NCI-H774 (cell line): ENCODE measurements at places on chromosomes 1 and 21.
A peak's percentile ranks its signal among the peaks of the same experiment; 100 is the strongest.

- DNase-seq, result no peak
Observed at GRCh38 chr1:13588946-13589796, 5.5 kb downstream of the PDPN start.

- no peak for DNase-seq
Observed at GRCh38 chr1:13759072-13759471, 59.1 kb downstream of the PRDM2 start.

DNA sequence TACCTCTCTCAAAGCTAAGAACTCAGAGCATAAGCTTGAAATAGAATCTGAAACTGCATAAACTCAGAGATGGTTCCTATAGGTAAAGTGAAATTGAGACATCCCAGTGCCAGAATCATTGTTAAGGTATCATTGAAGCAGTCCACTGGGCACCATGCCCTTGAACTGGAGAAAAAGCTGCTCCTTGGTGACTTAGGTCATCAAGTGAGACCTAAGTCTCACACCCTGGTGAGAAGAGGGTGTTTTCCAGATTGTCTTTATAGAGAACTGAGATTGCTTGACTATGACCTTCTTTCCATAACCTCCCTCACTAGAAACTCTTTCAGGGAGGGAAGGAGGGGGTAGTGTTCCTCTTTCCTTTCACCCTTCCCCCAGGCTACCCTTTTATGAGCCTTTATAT, 9.4 kb upstream of the ATP6V1G3 start:
- no peak for DNase-seq

- DNase-seq, result no peak
Observed at GRCh38 chr1:70671006-70671405, 259.9 kb downstream of the CTH start.

- no peak for DNase-seq
Observed at GRCh38 chr1:226945858-226946245, 5.8 kb downstream of the COQ8A start.

GRCh38 chr21:35996217-35996616, 64.1 kb downstream of the SETD4 start:
- DNase-seq, result no peak

GRCh38 chr1:228013131-228013934, 6.5 kb downstream of the WNT3A start:
- no peak for DNase-seq

- no peak for DNase-seq
Observed at GRCh38 chr1:52559875-52560274, 7.0 kb upstream of the TUT4 start.

DNA sequence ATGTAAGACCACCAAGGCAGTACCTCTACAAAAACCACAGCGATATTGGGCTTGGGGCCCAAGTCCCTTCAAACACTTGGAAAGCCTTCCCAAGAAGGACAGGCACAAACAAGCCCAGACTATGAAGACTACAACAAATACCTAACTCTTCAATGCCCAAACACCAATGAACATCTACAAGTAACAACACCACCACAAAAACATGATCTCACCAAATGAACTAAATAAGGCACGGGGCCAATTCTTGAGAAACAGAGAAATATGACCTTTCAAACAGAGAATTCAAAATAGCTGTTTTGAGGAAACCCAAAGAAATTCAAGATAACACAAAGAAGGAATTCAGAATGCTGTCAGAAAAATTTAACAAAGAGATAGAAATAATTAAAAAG, 86.8 kb downstream of the COL24A1 start:
- DNase-seq, result no peak

GRCh38 chr1:100483230-100483629, 54.7 kb upstream of the GPR88 start:
- no peak for DNase-seq

DNA sequence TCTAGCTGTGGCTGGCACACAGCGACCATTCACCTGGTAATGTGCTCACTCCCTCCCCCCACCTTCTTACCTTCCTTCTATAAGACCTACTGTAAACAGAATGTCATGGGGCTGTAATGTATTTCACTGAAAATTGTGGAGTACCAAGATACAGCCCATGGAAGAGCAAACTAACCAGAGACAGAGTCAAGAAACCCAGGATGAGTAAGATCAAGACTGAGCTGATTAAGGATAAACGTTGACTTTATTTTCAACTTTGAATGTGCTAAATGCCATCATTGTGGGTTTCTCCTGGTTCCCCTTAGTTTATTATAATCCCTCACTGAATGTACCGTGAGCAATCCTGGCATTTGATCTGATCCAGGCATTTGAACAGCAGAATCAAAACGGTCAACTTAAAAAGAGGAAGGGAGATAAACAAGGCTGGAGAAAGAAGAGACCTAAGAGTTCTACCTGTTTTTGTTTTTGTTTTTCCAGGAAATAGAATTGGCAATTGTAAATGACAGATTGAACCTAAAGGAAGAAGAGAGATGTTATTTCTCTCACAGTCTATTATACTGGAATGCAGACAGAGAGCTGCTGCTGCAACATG, 16.1 kb upstream of the ATP1B1 start:
- DNase-seq, result no peak

GRCh38 chr21:41302976-41303375, 13.6 kb upstream of the FAM3B start:
- no peak for DNase-seq

- DNase-seq, result no peak
Observed at GRCh38 chr1:165895451-165895871, 68.0 kb downstream of the UCK2 start.

DNA sequence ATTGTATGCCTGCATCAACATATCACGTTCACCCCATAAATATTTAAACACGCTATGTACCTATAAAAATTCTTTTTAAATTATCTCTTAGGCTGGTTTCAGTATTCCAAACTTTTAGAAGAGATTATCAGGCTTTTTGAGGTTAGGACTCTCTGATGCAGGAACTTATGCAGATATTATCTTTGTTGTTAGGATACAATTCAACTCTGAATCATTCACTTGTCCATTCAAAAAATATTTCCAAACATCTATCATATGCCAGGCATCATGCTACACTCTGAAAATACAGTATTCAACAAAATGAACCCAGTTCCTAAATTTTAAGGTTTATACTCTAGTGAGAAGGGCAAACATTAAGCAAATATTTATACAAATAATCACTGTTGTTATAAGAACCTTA, 40.5 kb downstream of the ASH1L start:
- no peak for DNase-seq

GRCh38 chr1:172585861-172586260, 52.9 kb downstream of the SUCO start:
- DNase-seq, result no peak

DNA sequence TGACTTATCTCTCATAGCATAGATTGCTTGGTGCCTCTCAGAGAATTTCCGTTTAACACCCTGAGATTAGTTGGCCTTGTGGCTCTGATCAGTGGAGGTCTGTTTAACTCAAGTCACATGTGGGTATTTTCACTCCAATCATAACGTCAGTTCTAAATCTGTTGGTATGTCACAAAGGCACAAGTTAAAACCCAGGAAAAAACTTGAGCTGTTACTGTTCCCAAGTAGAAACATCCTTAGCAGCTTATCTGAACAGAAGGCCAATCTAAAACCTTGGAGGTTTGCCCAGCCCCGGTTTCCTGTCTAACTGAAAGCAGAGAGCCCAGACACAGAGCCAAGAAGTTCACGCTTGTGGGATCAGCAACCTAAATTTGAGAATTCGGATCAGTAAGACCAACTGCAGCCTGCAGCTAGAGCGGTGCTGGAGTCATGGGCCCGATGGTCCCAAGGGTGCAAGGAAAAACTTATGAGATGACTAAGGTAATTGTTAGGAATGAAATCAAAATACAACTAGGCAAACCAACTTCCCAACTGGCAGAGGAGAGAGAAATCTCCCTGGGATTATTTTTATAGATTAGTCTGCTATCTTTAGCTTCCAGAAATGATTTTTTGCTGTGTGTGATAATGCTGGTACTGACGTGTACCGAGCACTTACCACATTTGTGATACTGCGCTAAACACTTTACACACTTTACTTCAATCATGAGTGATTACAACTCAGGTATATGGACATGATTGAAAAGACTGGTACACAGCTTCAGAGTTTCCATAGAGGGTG, 90.2 kb upstream of the C1orf21 start:
- no peak for DNase-seq

DNA sequence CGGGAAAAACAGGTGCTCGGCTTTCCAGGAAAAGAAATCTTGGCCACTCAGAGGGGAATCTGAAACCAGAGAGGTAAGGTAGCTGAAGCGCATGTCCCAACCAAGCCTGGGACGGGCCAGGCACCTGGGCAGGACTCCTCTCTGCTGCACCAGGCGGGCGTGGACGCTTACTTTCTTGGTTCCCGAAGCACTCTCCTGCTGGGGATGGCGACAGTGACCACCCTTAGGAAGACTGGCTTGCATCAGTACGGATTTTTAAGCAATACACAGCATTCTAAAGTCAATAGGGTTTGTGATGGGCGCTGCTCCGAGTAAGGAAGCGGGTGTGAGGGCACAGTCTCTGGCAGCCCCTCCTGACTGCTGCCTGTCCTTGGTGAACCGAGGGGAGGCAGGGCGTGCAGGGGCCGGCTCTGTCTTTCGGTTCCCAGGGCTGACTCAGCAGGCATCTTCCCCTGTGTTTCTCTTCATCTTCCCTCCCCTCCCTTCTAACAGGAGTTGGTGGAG, 74.9 kb upstream of the ANGPTL1 start:
- DNase-seq, result no peak

DNA sequence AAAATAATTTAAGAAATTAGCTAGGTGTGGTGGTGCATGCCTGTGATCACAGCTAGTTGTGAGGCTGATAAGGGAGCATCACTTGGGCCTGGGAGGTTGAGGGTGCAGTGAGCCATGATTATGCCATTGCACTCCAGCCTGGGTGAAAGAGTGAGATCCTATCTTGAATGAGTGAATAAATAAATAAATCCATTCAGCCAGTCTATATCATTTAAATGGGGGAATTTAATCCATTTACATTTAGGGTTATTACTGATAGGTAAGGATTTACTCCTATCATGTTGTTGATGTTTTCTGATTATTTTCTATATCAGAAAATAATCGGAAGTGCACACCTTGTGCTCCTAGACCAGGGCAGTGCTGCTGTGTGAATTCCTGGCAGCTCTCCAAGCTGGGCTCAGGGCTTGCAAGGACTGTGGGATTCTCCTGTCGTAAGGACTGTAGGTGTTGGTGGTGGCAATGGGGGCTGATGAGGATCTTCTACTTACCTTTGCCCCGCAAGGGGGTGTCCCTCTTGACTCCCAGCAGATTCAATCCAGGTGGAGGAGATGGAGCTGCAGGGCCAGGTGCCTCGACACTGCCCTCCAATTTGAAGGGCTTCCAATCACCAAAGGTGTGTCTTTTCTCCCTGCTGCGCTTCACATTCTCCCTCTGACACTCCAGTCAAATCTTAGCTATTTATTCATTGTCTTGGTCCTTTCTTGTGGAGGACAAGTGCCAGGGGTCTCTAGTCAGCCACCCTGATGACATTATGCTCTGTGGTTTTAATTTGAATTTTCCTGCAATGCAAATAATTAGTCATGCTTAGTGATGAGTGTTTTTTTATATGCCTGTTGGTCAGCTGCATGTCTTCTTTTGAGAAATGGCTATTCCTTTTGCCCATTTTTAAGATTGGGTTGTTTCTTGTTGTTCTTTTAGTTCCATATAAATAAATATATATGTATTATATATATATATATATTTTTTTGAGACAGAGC, 14.1 kb upstream of the TRAPPC10 start:
- DNase-seq, result no peak

DNA sequence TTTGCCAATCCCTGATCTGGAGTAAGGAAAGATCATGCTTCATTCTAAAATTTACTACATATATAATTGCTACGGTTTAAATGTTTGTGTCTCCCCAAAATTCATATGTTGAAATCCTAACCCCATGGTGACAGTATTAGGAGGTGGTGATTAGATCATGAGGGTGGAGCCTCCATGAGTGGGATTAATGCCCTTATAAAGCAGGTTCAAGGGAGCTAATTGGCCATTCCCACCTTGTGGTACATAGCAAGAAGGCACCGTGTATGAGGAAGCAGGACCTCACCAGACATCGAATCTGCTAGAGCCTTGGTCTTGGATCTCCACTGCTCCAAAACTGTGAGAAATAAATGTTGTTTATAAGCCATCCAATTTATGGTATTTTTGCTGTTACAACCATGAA, 55.5 kb downstream of the GADD45A start:
- DNase-seq, result no peak

- DNase-seq, result no peak
Observed at GRCh38 chr1:207217778-207218511, 103.5 kb upstream of the CD55 start.

DNA sequence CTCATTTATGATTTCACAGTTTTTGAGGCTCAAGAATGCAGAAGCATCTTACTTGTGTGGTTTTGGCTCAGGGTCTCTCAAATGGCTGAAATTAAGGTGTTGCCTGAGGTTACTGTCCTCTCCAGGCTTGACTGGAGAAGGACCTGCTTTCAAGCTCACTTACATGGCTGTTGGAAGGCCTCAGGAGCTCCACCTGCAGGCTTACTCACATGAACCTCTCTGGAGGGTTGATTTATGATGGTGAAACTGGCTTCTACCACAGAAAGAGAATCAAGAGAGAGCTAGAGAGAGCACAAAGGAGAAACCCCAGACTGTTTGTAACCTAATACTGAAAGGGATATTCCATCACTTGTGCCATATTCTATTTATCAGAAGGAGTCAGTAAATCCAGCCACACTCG, 6.2 kb upstream of the KCNK2 start:
- peak; percentile 28 for DNase-seq

DNA sequence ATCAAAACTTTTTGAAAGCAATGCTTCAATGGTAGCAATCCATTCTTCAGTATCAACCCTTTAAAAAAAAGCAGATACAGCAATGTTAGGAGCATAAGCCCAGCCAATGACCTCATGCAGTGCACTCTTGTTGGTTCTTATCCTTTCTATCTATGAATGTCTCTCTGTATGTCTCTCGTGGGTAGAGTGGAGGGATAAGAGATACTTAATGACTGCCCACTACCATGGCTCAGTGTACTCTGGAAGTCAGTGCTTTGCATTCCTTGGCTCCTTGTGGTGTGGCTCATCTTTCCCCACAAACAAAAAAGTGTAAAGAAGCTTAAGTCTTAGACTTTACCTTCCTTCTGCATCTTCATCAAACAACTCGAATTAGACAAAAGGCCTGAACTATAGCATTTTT, 50.3 kb downstream of the PCSK9 start:
- no peak for DNase-seq

DNA sequence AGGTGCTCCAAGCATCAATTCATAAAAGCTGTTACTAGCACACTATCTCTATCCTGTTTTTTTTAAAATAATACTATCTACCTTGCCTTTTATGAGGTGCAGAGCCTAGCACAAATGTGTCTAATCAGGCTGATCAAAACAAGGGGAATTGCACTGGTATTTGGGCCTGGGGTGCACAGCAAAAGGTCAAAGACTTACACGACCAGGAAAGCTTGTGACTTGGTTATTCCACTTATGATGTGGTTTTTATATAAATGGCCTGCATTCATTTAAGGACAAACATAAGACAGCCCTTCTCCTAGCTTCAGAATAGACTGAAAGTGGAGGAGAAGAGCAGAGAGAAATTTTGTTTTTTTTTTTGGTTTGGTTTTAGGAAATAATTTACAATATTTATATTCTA, 98.4 kb upstream of the SGIP1 start:
- DNase-seq, result no peak

- no peak for DNase-seq
Observed at GRCh38 chr21:28783641-28784185, 209.0 kb downstream of the LTN1 start.
